ENCODE measurements at places on chromosomes 5 and 9. TPM values are rescaled to one million over a fixed set of nuclear protein-coding genes. Genes with fewer than 3 reads are reported as not detected.

Gene SH3RF2
- 0.58 TPM for total RNA-seq

Gene LIFR
- total RNA-seq: 5.8 TPM

Gene TXNDC15
- total RNA-seq: 67.6 TPM

Gene SAXO1
- total RNA-seq: not detected

Gene NUTM2F
- total RNA-seq: not detected

Gene PAEP
- total RNA-seq: 0.27 TPM

Gene OLFML2A
- 7.7 TPM for total RNA-seq

Gene PCDHGB5
- 1.9 TPM for total RNA-seq
